ENCODE measurements at places on chromosomes 2 and 18.
A peak's percentile ranks its signal among the peaks of the same experiment; 100 is the strongest.

DNA sequence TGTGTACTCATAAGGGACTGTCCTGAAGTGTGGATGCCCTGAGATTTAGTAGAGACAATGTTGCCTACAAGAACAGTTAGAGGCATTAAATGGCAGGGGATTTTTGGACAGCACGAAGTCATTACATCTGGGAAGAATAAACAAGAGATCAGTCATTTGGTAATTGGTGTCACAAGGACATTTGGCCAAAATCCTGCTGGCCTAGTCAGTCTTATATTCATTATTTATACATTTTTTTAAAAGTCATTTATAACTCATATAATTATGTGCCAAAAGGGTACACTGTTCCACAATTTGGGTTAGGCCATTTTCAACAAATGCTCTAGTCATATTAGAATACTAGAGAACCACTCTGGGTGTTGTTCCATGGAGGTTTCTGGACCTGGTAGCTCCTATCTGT lies 104.7 kb downstream of the LRATD1 start:
- no peak for DNase-seq

DNA sequence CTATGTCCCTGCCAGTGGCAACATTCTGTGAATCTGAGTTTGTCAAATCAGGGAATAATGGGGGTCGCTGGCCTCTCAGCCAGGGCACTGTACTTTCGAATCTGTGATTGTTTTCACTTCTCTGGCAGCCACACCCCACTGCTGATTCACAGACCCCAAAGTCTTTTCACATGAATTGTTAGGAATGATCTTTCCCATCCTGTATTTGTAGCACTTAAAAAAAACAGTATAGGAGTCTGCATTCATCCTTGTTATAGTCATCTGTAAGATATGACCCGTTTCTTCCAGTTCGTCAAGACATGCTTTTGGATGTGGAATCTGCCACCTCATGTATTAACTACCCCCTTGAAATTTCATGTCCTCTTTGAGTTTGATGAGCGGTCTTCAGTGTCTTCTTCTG lies 928 bp downstream of the NAGK start:
- DNase-seq: peak; percentile 50

DNA sequence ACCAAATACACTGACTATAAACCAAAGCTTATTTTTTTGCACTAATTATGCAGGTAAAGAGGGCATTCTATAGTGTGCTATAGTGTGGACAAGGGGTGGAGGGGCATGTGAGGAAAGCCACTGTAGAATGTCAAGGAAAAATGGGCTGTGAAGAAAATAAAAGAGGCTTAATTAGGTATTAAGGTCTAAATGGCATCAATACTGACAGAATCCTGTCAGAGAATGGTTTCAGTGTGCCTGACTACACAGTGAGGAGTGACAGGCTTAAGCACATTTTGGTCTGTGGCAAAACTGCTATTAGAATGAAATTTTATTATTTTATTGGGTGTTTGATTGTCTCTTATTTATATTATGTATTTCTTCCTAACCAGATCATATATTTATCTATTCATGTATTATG lies 787.6 kb upstream of the CELF4 start:
- no peak for DNase-seq

DNA sequence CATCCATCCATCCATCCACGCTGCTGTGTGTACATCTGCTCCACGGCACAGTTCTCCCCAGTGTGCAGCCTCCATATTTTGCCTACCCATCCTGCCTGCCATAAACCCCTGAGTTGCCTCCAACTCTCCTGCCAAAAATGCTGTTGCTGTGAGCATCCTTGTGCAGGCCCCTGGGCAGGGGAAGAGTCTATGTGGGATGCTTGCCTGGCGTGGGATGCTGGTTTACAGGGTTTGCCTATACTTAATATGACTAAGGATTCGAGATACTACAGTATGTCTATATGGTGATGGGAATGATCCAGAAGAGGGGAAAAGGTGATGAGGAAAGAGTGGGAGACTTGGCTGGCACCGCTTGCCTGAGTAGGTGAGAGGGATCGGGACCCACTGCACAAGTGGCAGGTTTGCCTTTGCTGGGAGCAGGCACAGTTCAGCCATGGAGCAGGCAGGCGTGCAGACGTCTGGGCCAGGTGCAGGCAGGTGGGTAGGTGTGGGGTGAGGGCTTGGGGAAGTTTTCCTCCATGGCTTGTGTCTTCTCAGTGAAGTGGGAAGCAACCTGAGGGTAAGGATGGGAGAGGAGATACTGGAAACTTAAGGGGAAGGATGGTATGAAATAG lies 30.2 kb upstream of the FAHD2A start:
- no peak for DNase-seq

DNA sequence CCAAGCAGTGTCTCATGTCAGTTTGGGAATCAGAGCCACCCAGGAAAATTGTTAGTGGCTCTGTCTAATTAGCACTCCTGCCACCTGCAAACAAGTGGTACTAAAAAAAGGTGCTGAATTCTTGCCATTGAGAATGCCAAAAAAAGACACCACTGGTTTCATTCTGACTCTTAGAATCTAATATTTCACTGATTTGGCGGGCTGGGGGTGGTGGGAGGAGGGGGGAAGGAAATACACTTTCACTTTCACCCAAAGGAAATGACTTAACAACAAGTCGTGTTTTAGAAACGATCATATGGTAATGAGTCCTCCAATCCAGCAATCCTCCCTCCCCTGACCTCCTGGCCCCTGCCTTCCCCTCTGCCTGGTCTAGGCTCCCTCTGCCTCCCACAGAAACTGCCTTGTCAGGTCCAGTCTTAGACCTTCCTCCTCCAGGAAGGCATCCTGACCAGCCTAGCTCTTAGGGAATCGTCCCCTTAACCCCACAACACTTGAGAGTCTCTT lies 4.4 kb upstream of the KLHL29 start:
- DNase-seq: peak; percentile 76

GRCh38 chr2:149167001-149167780 lies 128.7 kb downstream of the LYPD6B start:
- no peak for DNase-seq

- DNase-seq: no peak
Measured at GRCh38 chr2:101204400-101205115, 48.1 kb upstream of the CNOT11 start.

- no peak for DNase-seq
Measured at GRCh38 chr18:55316486-55317184, 271.4 kb downstream of the TCF4 start.

- no peak for DNase-seq
Measured at GRCh38 chr18:10422731-10423130, 31.7 kb upstream of the APCDD1 start.

DNA sequence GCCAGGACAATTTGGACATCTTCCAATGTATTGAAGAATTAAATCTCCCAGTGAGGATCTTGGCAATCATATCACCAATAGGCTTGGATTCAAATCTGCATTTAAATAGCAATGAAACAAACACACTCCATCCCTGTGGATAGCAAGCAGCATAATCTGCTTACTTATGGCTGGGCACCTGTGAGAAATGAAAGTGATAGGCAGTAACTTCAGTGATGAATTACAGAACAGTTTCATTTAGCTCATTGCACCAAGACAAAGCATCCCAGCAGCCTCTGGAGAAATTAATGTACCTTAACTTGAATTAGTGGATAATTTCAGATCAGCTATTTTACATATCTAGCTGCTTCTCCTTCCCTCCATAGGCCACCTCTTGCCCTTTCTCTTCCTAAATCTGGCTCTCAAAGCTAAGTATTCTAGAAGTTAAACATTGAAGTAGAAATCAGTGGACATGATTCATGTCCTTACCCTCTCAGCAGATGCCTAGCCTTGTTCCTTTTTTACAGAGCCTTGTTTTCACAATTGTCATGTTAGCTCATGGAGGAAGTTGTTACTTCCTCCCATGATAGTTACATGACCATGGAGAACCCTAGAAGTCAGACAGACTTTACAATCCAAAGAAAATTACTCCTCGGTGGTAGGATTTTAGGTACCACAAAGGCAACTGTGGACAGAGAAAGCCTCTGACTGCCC lies 88.5 kb upstream of the TACR1 start:
- no peak for DNase-seq

DNA sequence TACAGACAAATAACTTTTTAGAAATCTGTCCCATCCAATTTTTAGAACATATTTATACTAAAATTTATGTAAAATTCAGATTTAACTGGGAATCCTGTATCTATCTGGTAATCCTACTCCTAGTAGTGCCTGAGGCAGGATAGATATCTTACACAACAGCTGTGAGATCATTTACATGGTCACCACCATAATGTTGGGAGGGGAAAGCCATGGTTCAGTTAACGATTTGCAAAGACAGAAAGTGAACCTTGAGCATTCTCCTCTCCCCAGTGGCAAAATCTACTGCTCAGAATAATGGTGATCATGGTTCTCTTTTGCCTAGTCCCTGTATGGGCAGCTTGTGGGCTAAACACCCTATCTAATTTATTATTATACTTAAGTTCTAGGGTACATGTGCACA lies 7.7 kb upstream of the TMEM247 start:
- no peak for DNase-seq

- DNase-seq: peak; percentile 13
Measured at GRCh38 chr2:180077295-180077906, 70.3 kb upstream of the CWC22 start.

DNA sequence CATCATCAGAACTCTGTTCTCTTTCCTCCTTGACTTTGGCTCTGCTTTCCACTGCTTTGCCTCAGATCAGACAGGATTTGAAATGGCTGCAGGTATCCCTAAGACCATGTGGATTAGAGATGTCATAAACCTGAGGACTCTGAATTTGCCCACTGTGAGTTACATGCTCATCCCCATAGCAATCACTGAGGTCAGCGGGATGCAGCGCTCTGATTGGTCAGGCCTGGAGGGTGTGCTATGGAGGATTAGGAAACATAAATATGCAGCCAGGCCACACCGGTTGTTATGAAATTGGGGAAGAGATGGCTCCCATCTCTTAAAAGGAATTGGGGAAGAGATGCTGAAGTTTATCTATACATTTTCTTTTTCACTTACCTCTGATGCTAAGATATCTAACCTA lies 73.7 kb upstream of the DNAJC10 start:
- peak; percentile 55 for DNase-seq

GRCh38 chr2:2586931-2587330 lies 255.9 kb upstream of the MYT1L start:
- DNase-seq: no peak

DNA sequence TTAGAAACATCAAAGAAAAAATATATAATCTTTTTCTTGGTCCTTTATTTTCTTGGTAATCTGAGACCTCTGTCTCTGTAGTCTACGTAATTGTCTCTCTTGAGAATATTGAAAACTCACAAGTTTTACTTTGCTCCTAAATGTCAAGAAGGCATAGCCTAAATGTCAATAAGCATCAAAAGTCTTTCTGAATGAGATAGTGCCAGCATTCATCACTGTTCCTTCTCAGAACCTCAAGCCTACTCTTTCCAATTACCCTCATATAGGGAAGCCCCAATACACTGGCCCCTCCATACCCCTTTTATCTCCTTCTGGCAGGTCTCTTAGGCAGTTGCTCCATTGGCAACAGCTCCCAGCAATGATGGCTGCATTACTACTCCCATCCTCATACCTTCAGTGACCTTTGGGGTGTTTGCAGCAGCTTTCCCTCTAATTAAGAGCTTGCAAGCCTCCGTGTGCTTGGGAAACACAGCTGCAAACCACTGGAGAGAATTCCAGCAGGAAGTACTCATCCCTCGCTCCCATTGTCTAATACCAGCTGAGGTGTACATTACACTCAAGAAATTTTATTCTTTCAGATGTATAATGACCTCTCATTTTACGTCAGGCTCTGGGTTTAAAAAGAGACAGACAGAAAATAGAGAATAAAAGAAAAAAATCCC lies 95.8 kb downstream of the KYNU start:
- no peak for DNase-seq

GRCh38 chr2:7572450-7572849 lies 655.2 kb downstream of the RNF144A start:
- no peak for DNase-seq
